Heart left ventricle (tissue), 16 donors: ENCODE measurements at places on chromosomes 6 and 20.

- no peaks in the 10 kb centered on the region for H3K36me3 ChIP-seq
- H3K27ac ChIP-seq = peak overlapping the region; percentile 92
- H3K4me1 ChIP-seq = peaks cover 58% of the 10 kb centered on the region
- H3K27me3 ChIP-seq = no peaks in the 10 kb centered on the region
- no peak for DNase-seq
- H3K4me3 ChIP-seq = peak overlapping the region; percentile 100
Measured at GRCh38 chr20:37526238-37526838, 1.3 kb downstream of the BLCAP start.

GRCh38 chr6:96760153-96760687, 77.1 kb downstream of the GPR63 start:
- no peaks in the 10 kb centered on the region for H3K36me3 ChIP-seq
- no peaks in the 10 kb centered on the region for H3K27me3 ChIP-seq
- no peaks in the 10 kb centered on the region for H3K4me1 ChIP-seq
- DNase-seq = no peak
- H3K27ac ChIP-seq = no peak overlapping the region
- no peak overlapping the region for H3K4me3 ChIP-seq

GRCh38 chr6:90126181-90126580, 170.5 kb downstream of the BACH2 start:
- H3K4me3 ChIP-seq = no peak overlapping the region
- no peaks in the 10 kb centered on the region for H3K4me1 ChIP-seq
- H3K27ac ChIP-seq = no peak overlapping the region
- DNase-seq = no peak
- H3K27me3 ChIP-seq = no peaks in the 10 kb centered on the region
- H3K36me3 ChIP-seq = no peaks in the 10 kb centered on the region

- H3K4me1 ChIP-seq = no peaks in the 10 kb centered on the region
- DNase-seq = no peak
- H3K4me3 ChIP-seq = no peak overlapping the region
- H3K27me3 ChIP-seq = no peaks in the 10 kb centered on the region
- no peaks in the 10 kb centered on the region for H3K36me3 ChIP-seq
Measured at GRCh38 chr6:158568549-158568948, 8.7 kb downstream of the TMEM181 start.

DNA sequence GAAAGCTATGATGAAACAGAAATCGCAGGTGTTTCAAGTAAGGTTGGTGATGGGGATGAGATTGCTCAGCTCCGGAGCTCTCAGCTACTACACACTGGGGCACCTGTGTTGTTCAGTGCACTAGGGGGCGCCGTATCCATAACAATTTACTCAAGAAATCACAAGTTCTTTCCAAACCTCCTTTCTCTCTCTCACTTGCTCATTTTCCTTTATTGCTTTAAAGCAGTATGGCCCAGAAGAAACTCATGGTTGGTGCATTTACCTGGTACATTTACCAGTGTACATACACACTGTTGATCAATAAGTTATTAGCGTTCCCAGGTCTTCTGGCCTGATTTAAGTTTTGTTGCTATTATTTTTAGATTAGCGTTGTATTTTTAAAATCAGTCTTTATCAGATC, 235.2 kb upstream of the TAB2 start:
- no peak overlapping the region for H3K27ac ChIP-seq

- H3K4me1 ChIP-seq = no peaks in the 10 kb centered on the region
- H3K27me3 ChIP-seq = no peaks in the 10 kb centered on the region
- no peaks in the 10 kb centered on the region for H3K36me3 ChIP-seq
- no peak for DNase-seq
Measured at GRCh38 chr6:7805078-7805849, 79.4 kb downstream of the BMP6 start.

- H3K27me3 ChIP-seq = no peaks in the 10 kb centered on the region
- DNase-seq = no peak
- H3K27ac ChIP-seq = no peak overlapping the region
- no peaks in the 10 kb centered on the region for H3K36me3 ChIP-seq
- H3K4me3 ChIP-seq = no peak overlapping the region
- H3K4me1 ChIP-seq = no peaks in the 10 kb centered on the region
Measured at GRCh38 chr6:62721408-62721807, 435.4 kb upstream of the KHDRBS2 start.

GRCh38 chr20:37940858-37941257, 37.9 kb downstream of the VSTM2L start:
- H3K27me3 ChIP-seq = no peaks in the 10 kb centered on the region
- no peaks in the 10 kb centered on the region for H3K4me1 ChIP-seq
- no peak overlapping the region for H3K4me3 ChIP-seq
- H3K27ac ChIP-seq = no peak overlapping the region

DNA sequence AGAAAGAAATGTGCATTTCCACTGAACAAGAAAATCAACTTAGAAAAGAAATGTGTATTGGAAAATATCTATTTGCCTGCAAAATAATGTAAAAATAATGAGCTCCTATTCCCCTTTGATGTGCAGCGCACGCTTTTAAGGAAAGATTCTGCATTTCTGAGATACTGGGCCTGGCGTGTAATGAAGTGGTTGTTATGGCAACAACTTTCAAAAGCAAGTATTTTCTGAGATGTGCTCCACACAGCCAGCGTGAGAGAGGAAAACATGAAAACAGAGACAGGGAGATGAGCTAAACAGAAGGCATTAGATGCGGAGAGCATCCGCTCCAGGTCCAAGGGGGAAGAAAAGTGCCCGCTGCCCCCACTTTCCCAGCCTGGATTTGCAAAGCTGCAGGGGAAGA, 39.1 kb upstream of the GTSF1L start:
- peaks cover 4% of the 10 kb centered on the region for H3K4me1 ChIP-seq
- H3K4me3 ChIP-seq = no peak overlapping the region
- H3K27ac ChIP-seq = no peak overlapping the region

- H3K4me3 ChIP-seq = no peak overlapping the region
- H3K36me3 ChIP-seq = no peaks in the 10 kb centered on the region
- H3K27me3 ChIP-seq = no peaks in the 10 kb centered on the region
- H3K4me1 ChIP-seq = peaks cover 12% of the 10 kb centered on the region
Measured at GRCh38 chr20:539848-540247, 3.7 kb downstream of the CSNK2A1 start.

DNA sequence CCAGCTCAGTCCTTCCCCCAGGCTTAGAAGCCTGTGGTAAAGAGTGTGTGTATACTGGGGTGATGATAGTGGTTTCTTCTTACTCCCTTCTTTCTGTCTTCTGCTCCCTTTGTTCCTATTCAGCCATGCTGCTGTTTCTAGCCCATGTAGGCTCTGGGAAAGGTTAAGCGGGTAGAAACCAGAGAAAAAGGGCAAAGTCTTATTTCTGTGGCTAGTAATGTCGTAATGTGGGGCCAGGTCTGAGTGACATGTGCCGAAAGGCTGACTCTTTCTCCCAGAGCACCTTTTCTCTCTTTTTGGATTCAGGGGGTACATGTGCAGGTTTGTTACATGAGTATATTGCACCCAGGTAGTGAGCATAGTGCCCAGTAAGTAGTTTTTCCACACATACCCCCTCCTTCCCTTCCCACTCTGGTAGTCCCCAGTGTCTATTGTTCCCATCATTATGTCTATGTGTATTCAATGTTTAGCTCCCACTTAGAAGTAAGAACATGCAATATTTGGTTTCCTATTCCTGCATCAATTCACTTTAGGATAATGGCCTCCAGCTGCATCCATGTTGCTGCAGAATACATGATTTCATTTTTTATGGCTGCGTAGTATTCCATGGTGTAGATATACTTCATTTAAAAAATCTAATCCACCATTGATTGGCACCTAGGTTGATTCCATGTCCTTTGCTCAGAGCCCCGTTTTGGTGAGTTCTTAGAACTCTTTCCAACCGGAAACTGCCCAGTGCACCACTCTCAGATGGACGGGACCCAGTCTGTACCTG, 74.3 kb downstream of the EFHC1 start:
- peaks cover 28% of the 10 kb centered on the region for H3K4me1 ChIP-seq
- no peaks in the 10 kb centered on the region for H3K36me3 ChIP-seq
- H3K4me3 ChIP-seq = no peak overlapping the region
- no peak for DNase-seq

GRCh38 chr6:125858427-125859320, 67.9 kb downstream of the NCOA7 start:
- peak; percentile 47 for DNase-seq
- H3K27ac ChIP-seq = no peak overlapping the region
- no peak overlapping the region for H3K4me3 ChIP-seq
- H3K4me1 ChIP-seq = no peaks in the 10 kb centered on the region

- H3K36me3 ChIP-seq = no peaks in the 10 kb centered on the region
- H3K4me1 ChIP-seq = no peaks in the 10 kb centered on the region
- no peaks in the 10 kb centered on the region for H3K27me3 ChIP-seq
- H3K4me3 ChIP-seq = no peak overlapping the region
- no peak overlapping the region for H3K27ac ChIP-seq
Measured at GRCh38 chr6:154071711-154072110, 32.7 kb downstream of the OPRM1 start.

DNA sequence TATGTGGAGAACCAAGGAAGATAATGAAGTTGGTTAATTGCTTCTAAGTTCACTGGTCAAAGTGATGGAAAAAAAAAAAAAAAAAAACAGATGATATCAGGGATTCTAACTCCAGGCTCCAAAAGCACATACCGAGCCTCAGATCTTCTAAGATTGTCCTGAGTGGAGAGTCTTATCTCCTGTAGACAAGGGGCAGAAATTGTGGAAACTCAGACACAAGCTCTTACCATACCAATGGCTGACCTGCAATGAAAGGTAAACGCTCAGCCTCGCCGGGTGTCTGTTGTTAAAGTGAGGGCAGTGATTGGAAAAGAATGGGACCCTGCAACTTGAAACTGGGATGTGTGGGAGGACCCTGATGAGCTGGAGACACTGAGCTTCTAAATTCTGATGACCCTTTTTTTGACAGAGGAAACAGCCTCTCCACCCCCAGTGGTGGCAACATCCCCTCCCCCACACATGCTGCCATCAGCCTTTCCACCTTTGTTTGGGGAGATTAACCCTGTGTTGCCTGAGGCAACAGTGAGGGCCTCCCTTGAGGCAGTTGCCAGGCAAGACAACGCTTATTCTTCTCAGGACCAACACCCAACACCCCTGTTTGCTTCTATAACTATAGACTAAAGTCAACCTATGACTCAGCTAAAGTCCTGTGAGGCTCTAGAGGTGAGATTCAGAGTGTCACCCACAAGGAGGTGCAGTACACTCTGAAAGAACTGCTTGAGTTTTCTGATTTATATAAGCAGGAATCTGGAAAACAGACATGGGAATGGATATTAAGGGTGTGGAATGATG, 154.0 kb downstream of the THBS2 start:
- no peak overlapping the region for H3K27ac ChIP-seq
- H3K27me3 ChIP-seq = peaks cover 14% of the 10 kb centered on the region
- H3K4me3 ChIP-seq = no peak overlapping the region
- no peaks in the 10 kb centered on the region for H3K4me1 ChIP-seq

- no peaks in the 10 kb centered on the region for H3K27me3 ChIP-seq
- DNase-seq = no peak
- H3K4me3 ChIP-seq = no peak overlapping the region
- H3K4me1 ChIP-seq = no peaks in the 10 kb centered on the region
- H3K36me3 ChIP-seq = no peaks in the 10 kb centered on the region
- H3K27ac ChIP-seq = no peak overlapping the region
Measured at GRCh38 chr20:42260184-42260583, 642.0 kb upstream of the CHD6 start.

GRCh38 chr20:40197691-40198090, 491.3 kb downstream of the MAFB start:
- no peaks in the 10 kb centered on the region for H3K4me1 ChIP-seq
- H3K4me3 ChIP-seq = no peak overlapping the region
- H3K36me3 ChIP-seq = no peaks in the 10 kb centered on the region
- peak; percentile 28 for DNase-seq
- H3K27ac ChIP-seq = peak overlapping the region; percentile 28

GRCh38 chr6:36329798-36330291, 6.8 kb downstream of the BNIP5 start:
- H3K4me1 ChIP-seq = no peaks in the 10 kb centered on the region
- H3K4me3 ChIP-seq = no peak overlapping the region
- DNase-seq = no peak

DNA sequence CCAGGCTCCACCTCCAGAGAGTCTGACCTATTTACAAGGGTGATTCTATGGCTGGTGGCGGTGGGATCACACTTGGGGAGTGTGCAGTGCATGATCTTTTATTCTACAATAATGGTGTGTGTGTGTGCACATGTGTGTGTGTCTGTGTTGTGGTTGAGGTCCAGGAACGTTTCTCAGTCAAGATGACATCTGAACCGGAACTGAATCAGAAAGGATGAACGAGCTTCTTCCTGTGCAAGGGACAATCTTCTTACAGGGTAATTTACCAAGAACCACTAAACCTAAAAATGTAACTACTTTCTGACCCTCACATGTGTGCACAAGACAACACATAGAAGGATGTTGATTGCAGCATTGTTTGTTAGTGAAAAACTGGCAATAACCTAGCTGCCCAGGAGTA, 8.6 kb downstream of the MMP9 start:
- no peaks in the 10 kb centered on the region for H3K36me3 ChIP-seq
- peaks cover 72% of the 10 kb centered on the region for H3K27me3 ChIP-seq
- H3K27ac ChIP-seq = no peak overlapping the region
- H3K4me1 ChIP-seq = peaks cover 16% of the 10 kb centered on the region
- no peak for DNase-seq

DNA sequence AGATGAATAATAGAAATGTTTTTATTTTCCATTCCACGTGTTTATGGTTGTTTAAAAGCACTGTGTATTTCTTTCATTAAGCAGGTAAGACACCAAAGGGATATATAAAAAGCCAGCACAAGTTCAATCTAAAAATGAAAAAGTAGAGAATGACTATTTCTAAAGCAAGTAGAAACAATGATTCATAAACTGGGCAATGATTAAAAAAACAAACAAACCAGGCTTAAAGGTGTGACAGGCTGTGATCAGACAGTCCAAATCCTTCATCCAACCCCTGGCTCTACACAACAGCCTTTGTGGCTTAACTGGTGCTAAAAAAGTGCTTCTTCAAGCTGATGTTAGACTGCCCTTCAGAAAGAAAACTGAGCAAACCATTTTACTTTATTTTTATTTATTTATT, 45.7 kb upstream of the TSHZ2 start:
- H3K27me3 ChIP-seq = no peaks in the 10 kb centered on the region
- no peaks in the 10 kb centered on the region for H3K4me1 ChIP-seq
- H3K27ac ChIP-seq = no peak overlapping the region
- H3K36me3 ChIP-seq = no peaks in the 10 kb centered on the region

DNA sequence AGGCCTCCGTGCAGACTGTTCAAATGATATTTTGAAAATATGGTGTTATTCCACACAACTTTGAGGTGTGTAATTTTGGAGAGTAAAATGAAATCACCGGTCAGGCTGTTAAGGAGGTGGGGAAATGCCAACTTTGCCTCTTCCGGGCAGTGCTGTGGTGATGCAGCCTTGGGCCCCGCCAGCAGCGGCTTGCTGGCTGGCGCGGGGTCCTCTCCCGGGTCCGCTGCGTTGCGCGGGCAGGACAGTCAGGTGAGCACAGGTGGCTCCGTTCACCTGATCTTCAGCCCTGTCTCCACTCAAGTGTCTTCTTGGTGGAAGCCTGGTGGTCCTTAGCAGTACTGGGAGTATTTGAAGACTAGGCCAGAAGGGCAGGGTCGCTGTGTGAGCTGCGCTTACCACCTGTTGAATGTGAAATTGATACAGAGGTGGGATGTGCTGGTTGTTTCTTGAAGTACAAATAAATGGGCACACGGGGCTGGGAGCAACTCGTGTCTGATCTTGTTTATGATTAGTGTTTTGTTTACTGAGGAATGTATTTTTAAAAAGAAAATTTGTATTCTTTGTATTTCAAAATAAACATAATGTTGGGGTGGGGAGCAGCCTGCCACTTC, 184.2 kb downstream of the ARID1B start:
- no peaks in the 10 kb centered on the region for H3K27me3 ChIP-seq
- no peak overlapping the region for H3K27ac ChIP-seq
- H3K4me3 ChIP-seq = no peak overlapping the region
- no peaks in the 10 kb centered on the region for H3K36me3 ChIP-seq
- peaks cover 51% of the 10 kb centered on the region for H3K4me1 ChIP-seq
- DNase-seq = no peak
